ENCODE measurements at places on chromosomes 3 and 15. TPM values are rescaled to one million over a fixed set of nuclear protein-coding genes. Genes with fewer than 3 reads are reported as not detected.

KIF23 gene
- total RNA-seq: 79.0 TPM

CACNA2D3 gene
- total RNA-seq: 0.07 TPM

KNL1 gene
- 3.8 TPM for total RNA-seq

GRAMD1C gene
- 2.3 TPM for total RNA-seq

GPR171 gene
- total RNA-seq: not detected

ZCWPW2 gene
- total RNA-seq: not detected

ZPLD1 gene
- total RNA-seq: 0.05 TPM

BOC gene
- total RNA-seq: 6.4 TPM

HIGD2B gene
- total RNA-seq: not detected

IL17RE gene
- total RNA-seq: 1.1 TPM

CLSTN2 gene
- total RNA-seq: 0.02 TPM

CFAP91 gene
- total RNA-seq: 0.29 TPM

GPR87 gene
- 2.0 TPM for total RNA-seq

FSIP1 gene
- total RNA-seq: 0.84 TPM

MYH15 gene
- 0.16 TPM for total RNA-seq

C3orf70 gene
- total RNA-seq: not detected

RTP4 gene
- total RNA-seq: not detected

KCNMB3 gene
- 2.1 TPM for total RNA-seq

DCUN1D1 gene
- 19.1 TPM for total RNA-seq

ECE2 gene
- total RNA-seq: not detected

CDC25A gene
- total RNA-seq: 8.9 TPM

CLDN16 gene
- total RNA-seq: 0.34 TPM

APEH gene
- total RNA-seq: 51.1 TPM

MOBP gene
- total RNA-seq: not detected
